ENCODE measurements at places on chromosomes 6 and 20. TPM values are rescaled to one million over a fixed set of nuclear protein-coding genes. Genes with fewer than 3 reads are reported as not detected.

- no peak for DNase-seq
Observed at GRCh38 chr6:159931112-159931511, 37.8 kb upstream of the IGF2R start.

GRCh38 chr6:33732817-33733708, 13.6 kb downstream of the IP6K3 start:
- DNase-seq = no peak

GRCh38 chr6:111469543-111469942, 13.5 kb downstream of the REV3L start:
- DNase-seq = no peak

- DNase-seq = no peak
Observed at GRCh38 chr20:13397300-13397724, 176.2 kb downstream of the ISM1 start.

NINL gene
- total RNA-seq = 5.8 TPM
